CD4-positive, alpha-beta T cell treated with Interleukin-6 for 4 hours (primary cell): ENCODE measurements at places on chromosomes 4 and X.

DNA sequence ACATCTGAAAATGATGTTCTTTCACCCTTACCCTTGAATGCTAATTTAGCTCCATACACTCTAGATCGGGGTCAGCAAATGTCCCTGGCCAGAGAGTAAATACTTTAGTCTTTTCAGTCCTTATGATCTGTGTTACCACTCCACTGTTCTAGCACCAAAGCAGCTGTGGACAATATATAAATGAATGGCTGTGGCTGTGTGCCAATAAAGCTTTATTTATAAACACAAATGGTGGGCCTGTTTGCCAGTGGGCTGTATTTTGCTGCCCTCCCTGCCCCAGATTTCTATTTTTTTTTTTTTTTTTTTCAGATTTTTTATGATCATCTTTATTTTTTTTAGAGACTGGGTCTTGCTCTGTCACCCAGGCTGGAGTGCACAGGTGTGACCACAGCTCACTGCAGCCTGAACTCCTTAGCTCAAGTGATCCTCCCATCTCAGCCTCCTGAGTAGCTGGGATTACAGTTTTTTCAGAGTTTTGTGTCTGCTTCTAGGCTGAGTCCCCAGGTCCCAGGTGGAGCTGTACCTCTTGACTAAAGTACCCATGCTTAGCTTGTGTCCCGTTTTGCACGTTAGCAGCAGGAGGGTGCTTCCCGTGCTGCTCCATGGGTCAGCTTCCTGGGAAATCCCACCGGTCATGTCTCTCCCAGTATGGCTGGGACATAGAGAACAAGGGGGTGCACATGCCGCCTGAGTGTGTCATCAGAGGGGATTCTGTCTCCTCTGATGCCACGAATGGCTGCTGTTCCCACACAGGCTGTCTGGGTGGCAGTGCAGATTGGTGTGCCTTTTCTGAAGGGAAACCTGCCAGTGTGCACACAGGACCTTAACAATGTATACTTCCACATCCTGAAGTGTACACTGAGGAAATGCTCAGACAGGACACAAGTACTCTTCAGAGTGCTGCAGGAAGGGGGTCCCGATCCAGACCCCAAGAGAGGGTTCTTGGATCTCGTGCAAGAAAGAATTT, 16.0 kb upstream of the GRPEL1 start:
- DNase-seq, result no peak

- no peak for DNase-seq
These were observed 61.3 kb downstream of the CHRDL1 start for GRCh38 chrX:110734271-110734670.

DNA sequence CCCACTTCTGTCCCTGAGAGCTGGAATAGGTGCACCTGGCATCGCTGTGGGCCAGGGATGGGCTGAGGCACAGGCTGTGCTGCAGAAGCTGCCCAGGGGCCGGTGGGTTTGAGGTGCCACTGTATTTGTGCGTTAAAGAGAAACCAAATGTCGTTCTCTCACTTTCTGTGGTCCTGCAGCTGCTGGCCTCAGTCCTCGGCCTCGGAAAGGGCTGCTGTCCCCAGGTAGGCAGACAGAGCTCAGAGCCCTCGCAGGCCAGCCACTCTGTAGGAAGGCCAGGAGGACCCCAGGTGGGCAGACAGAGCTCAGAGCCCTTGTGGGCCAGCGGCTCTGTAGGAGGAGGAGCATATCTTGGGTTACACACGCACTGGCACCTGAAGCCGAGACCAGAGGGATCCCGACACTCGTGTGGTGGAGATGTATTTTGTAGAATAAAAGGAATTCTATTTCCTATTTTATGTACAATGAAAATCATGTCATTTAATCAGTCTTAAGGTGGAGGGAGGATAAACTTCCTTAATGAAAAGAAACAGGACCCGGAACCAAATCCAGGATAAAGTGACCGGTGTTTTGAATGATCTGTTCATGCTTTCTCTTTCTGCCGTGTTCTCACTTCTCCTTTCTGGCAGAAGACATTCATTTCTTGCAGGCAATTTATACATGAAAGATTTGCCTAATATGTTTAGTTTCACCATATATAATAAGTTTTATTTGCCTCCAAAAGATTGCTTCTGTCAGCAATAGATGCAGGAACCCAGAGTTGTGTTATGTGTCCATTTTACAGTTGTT, 54.4 kb upstream of the HGFAC start:
- DNase-seq, result no peak

DNA sequence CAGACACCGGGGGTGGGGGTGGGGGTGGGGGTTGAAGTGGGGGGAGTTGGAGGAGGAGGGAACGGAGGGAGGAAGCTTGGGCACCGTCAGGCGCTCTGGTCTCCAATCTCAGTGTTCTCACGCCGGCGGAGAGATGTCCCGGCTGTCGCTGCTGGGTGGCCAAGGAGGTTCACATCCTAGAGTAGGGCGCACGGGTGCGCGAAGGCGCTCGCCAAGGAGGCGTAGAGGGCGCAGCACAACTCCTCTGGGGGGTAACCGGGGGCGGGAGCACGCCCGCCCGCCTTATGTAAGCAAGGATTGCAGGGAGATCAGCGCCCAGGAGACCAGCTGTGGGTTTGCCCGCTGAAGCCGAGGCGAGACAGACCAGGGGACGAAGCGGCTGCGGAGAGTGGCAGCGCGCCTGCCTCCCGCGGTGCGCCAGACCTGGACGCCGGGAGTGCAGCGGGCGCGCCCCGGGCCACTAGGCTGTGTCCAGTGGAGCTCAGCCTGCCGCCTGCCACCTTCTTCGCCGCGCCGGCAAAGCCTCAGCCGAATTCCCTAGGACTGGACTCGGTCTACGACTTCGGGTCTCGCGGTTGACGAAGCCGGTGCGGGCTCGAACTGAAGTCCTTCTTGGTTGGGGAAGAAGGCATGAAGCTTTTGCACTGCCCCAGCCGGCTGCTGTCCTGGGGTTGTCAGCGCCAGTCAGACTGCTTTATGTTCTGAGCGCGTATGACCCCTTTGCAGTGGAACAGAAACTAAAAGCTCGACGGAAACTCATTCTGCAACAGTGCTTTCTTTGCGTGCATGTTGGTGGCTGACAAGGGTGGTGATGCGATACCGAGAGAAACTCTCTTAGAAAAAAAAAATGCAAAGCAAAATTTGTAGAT, 707 bp upstream of the UNC5C start:
- DNase-seq, result no peak

DNA sequence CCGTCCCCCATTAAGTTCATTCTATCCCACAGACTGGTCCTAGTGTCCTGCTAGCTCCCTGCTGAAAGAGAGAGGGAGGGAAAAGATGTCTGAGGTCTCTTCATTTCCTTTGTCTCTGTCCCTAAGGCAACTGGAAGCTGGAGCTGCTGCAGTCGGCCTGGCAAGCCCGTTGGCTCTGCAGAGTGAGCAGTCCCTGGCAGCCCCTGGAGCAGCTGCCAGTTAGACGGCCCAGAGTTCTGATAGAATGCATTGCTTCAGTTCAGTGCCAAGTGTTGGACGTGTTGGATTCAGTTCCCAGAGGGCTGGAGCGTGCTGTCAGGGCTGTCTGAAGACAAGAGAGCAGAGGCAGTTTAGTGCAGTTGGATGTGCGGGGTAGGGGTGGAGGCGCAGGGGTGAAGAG, 975 bp downstream of the KCNE5 start:
- DNase-seq, result no peak

- no peak for DNase-seq
These were observed 8.4 kb downstream of the TDO2 start for GRCh38 chr4:155911905-155912304.

DNA sequence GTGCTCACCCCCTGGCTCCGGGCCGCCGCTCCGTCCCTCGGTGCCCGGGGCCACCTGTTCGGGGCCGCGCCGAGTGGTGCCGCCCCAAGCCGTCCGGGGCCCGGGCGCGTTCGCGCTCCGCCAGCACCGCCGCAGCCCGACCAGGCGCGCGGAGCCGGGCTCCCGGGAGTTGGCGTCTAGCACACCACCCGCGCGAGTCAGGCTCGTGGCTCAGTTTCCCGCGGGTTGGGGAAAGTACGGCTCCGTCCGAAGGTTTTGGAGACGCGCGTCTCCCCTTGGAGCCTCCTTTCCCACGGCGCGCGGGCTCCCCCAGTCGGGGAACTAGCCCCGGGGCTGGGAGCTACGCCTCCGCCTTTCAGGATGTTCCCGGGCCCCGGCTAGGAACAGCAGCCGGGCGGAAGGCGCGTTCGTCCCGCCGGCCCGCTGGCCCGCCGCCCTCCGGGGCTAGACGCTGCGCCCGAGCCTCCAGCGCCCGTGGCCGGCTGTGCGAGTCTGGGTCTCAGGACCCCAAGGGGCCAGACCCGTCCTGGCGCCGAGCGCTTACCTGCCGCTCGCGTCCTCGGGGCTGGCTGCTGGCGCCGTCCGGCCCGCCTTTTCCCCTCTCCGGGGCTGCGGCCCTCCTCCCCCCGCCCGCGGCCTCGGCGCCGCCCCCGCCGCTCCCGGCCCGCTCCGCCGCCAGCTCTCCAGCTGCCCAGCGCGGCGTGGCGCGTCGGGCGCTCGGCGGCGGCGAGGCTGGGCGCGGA, at the start of gene ADGRG2:
TSS of gene ADGRG2 (minus strand) at position 571 of the 743 bp plus-strand sequence. CDS start 53,634 bp downstream, outside the sequence.
- DNase-seq, result no peak

DNA sequence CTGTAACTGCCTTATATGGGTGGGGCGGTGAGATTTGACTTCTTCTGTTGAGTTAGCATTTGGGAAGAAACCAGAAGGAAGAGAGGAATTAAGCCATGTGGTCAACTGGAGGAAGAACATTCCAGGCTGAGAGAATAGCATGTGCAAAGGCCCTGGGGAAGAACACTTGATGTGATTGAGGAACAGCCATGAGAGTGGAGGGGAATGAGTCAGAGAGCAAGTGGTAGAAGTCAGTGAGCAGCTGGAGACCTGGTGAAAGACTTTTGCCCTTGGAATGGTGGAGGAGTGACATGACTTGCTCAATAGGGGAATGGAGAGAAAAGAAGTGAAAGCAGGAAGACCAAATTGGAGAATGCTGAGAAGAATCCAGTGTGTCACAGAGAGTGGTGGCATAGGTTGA, 327.8 kb upstream of the HAND2 start:
- no peak for DNase-seq

DNA sequence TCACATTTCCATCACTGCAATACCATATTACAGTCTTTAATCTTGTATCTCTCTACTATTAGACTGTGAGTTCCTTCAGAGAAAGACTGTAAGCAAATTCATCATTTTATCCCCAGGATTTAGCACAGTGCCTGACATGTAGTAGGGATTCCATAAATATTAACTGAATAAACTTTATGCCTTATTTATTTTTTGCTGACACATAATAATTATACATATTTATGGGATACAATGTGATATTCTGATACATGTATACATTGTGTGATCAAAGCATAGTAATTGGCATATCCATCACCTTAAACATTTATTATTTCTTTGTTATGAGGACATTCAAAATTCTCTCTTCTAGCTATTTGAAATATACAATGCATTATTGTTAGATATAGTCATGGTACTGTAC, 3.7 kb downstream of the PPEF2 start:
- no peak for DNase-seq

GRCh38 chrX:72735561-72735960, 21.5 kb upstream of the PHKA1 start:
- DNase-seq, result no peak
